NCI-H2029 treated with DMSO at 0.1 percent for 48 hours (cell line): ENCODE measurements at places on chromosomes 13 and 19.
A peak's percentile ranks its signal among the peaks of the same experiment; 100 is the strongest.

DNA sequence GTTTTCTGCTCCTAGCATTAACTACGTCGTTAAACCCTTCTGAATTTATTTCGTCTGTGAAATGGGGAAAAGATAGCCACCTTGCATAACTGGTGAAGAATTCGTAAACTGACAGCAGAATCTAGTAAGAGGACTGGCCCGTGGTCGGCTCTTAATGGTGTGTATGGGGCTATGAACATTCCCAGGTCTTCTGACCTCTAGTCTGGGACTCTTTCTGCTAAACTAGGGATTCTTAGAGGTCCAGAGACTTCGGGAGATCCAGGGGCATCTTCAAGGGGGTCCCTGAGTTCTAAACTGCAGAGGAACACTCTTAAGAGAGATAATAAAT, 231.1 kb upstream of the SERP2 start:
- DNase-seq, result no peak

DNA sequence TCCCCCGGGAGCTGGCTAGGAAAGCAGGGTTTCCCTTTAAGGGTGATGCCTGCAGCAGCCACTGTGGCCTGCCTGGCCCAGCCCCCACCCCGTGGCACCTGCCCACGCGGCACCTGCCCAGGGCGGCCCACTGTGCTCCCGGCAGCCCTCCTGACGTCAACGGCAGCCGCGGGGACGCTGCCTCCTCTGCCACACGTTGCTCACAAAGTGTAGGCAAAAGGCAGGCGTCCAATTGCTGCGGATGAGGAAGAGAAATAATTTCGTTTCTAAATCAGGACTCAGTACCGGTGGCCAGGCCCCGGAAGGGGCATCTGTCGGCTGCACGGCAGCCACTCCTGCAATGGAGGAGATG, 122.3 kb downstream of the URI1 start:
- DNase-seq, result no peak

GRCh38 chr19:39544226-39544903, 4.4 kb upstream of the EID2 start:
- no peak for DNase-seq

- no peak for DNase-seq
These were observed 6.9 kb downstream of the MYPOP start for GRCh38 chr19:45895519-45895972.

GRCh38 chr19:1850809-1851653, 2.7 kb upstream of the REXO1 start:
- DNase-seq, result no peak

- DNase-seq, result no peak
These were observed 4.4 kb downstream of the AKT2 start for GRCh38 chr19:40280608-40281221.

DNA sequence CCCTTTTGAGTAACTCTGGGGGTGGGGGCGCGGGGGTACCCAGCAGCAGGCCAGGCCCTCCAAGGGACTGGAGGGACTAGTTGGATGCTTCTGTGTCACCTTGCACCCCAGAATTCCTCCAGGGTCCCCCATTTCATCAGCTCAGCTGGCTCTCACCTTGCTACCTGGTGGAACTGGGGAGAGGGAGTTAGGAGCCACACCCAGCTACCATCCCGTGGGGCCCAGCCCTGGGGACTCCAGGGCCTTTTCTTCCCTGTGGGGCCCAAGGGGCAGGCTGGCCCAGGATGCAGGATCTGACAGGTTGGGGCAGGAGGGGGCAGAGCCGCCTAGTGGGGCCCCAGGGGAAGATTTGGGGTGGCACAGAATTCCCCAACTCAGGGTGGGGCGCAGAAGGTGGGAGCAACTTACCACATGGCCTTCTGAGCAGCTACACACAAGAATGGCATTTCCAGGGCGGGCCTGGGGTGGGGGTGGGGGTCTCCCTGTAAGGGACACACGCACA, 32.8 kb upstream of the NANOS3 start:
- no peak for DNase-seq

DNA sequence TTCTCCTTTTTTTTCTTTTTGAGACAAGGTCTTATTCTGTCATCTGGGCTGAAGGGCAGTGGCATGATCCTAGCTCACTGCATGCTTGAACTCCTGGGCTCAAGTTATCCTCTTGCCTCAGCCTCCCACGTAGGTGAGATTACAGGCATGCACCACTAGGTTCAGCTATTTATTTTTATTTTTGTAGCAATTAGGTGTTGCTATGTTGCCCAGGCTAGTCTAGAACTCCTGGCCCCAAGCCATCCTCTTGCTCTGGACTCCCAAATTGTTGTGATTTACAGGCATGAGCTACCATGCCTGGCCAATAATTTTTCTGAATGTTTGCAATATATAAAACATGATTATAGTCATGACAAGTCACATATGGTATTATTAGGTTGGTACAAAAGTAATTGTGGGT, 161.1 kb upstream of the ATXN8OS start:
- DNase-seq, result no peak

- DNase-seq, result no peak
These were observed 5.5 kb upstream of the ZNF428 start for GRCh38 chr19:43624933-43625332.

DNA sequence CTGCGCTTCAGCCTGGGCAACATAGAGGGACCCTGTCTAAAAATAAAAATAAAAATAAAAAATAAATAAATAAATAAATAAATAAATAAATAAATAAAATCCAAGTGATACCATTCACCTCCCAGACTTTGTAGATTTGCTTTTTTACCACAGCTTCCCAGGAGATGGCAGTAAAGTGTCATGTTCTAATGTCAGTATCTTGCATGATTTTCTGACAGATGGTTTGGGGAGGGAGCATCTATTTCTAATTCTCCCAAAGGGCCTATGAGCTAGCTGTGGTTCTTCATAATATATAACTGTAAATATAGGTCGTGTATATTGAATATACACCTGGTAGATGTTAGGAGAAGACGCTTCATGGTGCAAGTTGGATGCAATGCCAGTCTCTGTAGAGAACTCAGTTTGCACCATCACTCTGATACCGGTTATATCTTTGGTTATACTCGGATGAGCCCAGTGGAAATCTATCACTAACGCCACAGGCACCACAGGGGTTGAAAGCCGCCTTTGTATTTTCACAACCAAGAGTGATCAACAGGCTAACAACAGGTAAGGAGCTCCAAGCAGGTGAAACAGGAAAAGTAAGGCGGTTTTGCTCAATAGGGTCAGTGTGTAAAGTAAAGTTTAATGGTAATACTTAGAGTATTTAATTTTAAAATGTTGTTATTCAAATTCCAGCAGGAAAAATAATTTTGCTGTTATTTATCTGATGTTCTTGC, 13.9 kb downstream of the APLP1 start:
- DNase-seq, result peak; percentile 71

- DNase-seq, result no peak
These were observed 53.9 kb upstream of the FLT1 start for GRCh38 chr13:28548872-28549271.

GRCh38 chr13:33800646-33801186, 17.2 kb upstream of the RFC3 start:
- no peak for DNase-seq

- DNase-seq, result no peak
These were observed 906 bp downstream of the FXYD5 start for GRCh38 chr19:35155441-35155840.

GRCh38 chr13:42741914-42742313, 39.5 kb upstream of the FAM216B start:
- no peak for DNase-seq

- DNase-seq, result no peak
These were observed 2.6 kb upstream of the PRX start for GRCh38 chr19:40415768-40416167.

DNA sequence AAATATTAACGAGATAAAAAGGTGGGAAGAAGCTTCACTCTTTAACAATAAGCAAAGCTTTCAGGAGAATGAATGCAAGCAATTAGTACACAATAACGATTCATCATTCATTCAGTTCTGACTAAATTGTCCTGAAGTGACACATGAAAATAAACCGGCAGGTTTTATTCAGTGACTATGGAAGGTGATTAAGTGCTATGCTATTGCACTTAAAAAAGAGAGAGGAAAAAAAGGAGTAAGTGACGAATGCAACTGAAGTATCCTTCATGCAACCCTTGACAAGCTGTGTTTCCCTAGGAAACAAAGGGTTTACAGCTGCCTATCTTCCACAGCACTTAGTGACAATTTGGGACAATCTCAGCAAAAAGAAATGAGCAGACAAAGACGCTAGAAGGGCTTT, 1.4 kb downstream of the LIG4 start:
- no peak for DNase-seq

- no peak for DNase-seq
These were observed 7.2 kb downstream of the GADD45B start for GRCh38 chr19:2483084-2483483.

DNA sequence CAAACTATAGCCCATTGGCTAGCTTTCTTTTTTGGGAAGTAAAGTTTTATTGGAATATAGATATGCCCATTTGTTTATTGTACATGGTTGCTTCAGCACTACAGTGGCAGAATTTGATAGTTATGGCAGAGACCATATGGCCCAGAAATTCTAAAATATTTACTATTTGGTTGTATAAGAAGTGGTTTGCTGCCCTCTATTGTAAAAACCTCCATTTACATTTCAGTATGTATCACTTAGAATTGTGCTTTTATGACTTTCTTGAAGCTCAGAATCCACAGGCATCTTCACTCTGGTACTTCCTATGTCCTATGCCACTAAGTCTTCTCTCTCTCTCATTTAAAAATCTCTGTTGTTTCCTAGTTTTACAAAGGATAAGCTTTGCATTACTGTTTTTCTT, 37.7 kb downstream of the DLEU7 start:
- DNase-seq, result no peak

DNA sequence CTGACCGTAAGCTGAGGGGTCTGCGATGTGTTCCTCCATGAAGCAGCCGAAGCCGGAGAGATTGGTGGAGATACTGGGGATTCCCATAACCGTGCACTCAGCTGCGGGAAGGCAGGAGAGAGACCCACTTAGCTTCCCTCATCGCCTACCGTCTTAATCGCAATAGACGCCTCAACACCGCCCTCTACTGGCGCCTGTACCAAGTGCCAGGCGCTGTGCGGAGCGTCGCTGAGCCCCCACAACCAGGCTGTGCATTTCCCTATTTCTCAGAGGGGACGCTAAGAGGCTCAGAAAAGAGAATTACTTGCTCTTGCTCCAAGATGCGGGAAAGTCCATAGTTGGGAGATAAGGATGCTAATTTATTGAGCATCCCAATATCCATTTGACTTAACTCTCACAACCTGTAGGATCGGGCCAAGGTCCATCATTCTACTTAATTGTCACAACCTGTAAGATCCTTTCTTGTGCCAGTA, 5.8 kb downstream of the FTL start:
- peak; percentile 50 for DNase-seq

DNA sequence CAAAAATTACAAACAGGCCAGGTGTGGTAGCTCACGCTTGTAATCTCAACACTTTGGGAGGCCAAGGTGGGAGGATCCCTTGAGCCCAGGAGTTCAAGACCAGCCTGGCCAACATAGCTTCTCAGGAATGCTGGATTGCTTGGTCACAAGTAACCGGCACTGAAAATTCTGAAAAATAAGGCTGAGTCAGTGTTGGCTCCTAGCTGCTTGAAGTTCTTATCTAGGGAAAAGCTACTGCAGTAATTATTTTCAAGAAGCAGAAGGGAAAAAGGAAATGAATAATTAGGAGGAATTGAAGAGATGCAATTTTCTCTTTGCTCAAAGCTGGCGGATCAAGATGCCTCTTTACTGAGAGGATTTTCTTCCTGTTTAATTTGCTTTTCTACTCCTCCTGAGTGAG, 75.0 kb upstream of the GTF3A start:
- no peak for DNase-seq

- no peak for DNase-seq
These were observed 42.1 kb downstream of the GADD45B start for GRCh38 chr19:2517881-2518601.

DNA sequence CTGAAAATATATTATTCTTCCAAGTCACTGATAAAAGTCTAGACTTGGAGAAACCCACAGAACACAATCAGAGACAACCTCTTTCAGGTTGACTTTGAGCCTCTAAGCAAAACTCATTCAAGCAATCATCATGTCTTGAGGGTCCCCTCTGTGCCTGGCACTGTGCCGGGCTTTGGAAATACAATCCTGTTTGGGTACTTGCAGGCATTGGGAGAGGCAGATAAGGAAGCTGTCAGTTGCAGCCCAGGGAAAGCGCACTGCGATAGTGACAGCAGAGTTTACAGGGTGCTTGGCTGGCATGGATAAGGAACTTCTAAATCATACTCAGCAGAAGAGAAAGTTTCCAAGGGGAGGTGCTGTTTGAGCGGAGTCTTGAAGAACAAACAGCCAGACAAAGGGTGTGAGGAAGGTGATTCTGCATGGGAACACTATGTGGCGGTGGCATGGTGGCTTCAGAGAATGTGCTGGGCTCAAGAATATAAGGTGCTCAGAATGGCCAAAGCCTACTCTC, 9.1 kb downstream of the SERP2 start:
- DNase-seq, result no peak

DNA sequence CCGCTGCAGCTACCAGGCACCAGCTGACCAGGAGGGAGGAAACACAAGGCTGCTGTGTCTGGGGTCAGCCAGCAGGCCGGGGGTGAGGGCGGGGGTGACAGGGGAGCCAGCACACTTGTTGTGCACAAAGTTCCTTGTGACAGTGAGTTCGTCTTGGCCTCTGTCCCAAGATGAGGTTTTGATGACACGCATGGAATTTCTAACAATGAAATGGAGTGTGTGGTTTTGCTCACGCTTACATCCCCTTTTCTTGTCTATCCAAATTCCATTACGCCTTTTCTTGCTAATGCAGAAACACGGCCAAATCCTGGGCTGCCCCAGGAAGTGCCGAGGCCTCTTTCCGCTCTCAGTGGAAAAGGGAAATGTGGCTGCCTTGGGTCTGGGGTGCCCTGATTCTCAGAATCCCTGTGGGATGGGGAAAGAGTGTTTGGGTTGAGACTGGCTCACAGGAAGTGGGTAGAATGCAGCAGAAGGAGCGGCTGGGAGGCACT, 73.8 kb downstream of the GADD45B start:
- no peak for DNase-seq

DNA sequence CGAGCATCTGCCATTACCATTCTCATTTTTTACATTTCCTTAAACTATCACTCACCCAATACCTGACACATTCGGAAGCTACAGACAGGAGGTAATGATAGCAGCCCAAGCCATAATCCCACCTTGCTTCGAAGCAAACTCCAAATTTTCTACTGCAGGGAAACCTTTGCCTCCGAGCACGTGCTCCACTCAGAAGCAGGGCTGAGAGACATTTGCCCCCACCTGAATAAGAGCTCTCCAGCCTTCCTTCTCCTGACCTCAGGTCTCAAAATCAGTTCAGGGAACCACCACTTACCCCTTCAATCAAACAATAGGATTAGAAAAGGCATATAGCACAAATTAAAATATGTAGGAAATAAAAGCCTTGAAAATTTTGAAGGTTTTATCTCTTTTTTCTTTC, 2.3 kb upstream of the DACH1 start:
- DNase-seq, result no peak

- DNase-seq, result no peak
These were observed 1075.2 kb downstream of the PCDH9 start for GRCh38 chr13:66154976-66155375.

DNA sequence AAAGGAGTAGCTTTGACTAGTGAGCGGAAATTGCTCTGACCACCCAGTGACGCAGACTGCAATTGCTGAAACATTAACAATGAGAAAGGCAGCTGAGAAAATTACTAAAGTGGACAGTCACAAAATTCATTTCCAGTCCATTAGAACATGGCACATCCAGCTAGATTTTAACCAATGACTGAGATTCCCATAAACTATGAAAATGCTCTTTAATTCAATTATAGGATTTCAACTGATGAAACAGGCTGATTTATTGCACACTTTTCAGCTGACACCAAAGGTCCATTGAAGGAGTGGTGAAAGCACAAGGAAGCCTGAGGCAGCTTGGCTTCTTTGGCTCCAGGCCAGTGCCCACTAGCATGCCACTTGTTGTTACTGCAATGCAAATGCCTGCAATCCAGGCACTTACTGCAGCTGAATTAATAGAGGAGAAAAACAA, 933.4 kb downstream of the SLITRK6 start:
- no peak for DNase-seq
